ENCODE measurements at places on chromosomes 2 and 18. TPM values are rescaled to one million over a fixed set of nuclear protein-coding genes. Genes with fewer than 3 reads are reported as not detected.

The CCDC102B gene
- total RNA-seq, result 2.7 TPM

The PTH2R gene
- total RNA-seq, result not detected

The TACR1 gene
- total RNA-seq, result 0.25 TPM

DNA sequence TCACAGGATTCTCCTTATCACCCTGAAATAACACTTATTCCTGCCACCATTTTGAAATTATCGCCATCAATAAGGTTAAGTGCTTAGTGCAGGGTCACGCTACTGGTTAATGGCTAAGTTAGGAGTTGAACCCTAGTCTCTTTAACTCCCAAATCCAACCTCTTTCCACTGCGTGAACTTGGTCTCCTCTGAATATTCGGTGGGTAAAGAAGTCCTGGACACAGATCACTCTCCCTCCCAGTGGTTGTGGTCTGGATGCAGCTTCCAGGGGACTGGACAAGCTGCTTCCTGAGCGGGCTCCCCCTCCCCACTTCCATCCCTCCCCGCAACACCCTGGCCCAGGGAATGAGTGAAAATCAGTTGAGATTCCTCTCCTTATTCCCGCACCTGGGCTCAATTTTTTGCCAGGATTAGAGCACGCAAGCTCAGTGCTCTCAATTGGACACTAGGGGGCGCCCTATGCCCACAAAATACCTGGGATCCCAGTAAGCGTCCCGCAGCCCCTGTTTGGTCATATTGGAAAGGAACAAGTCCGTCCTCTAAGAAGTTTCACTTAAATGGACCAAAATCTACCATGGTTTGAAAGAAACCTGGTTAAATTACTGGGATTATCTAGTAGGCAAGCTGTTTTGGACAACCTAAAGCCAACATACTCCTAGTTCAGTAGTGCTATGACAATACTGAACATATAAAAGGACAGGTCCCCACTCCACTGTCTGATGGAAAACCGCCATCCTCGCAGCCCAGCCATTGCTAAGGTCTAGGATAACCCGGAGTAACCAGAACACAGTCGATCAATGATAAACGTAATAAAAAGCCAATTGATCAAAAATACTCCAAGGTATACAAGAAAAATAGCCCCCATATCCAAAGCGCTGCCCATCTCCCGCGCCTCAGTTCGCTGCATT is 40.4 kb downstream of the DHRS9 start:
- DNase-seq, result peak; percentile 63

DNA sequence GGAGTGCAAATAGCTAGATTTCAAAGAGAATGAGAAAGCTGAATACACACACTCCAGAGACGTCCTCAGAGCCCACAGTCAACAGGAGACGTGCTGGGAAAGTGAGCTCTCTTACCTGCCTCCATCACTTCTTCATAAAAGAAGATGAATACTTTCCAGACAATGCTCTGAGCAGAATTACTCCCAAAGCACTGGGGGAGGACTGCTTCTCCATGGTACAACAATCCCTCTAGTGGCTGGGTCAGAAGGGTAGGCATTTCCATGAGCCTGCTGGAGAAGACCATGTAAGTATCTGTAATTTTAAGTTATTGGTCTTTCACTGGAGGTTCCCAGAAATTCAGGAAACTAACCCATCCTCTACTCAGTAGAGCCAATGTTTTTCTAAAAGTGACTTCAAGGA is 190.3 kb downstream of the RBM43 start:
- DNase-seq, result peak; percentile 43

The TDRD15 gene
- total RNA-seq, result not detected

DNA sequence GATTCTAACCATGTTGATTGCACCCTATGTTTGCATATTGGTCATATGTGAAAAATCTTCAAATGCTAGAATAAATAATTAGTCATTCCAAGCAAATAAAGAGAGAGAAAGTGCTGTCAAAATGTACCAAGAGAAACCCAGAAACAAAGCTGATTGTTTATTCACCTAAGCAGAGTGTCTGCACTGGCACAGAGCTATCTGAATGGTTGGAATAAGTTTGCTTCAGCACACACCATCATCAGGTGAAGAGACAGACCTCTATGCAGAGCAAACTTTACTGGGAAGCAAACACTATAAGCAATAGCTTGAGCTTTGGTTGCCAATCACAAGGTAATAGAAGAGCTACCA is 25.4 kb downstream of the DSG4 start:
- DNase-seq, result no peak

DNA sequence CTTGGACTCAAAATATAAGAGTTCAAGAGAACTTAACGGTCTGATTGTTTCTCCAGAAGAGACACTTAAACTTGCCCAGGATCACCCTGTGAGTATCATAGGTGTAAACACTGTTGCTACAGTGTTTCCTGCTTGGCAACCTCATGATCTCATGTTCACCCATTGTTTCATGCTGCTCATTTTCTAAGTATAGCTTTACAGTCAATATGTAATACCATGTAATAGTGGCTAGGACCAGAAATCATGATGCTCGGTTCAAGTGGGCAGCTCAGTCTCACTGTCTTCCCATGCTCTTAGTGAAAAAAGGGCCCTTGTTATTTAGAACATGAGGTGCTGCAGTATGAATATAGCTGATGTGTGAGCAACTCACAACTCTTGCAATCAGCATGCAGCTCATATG is 157.5 kb downstream of the CERS6 start:
- DNase-seq, result no peak

DNA sequence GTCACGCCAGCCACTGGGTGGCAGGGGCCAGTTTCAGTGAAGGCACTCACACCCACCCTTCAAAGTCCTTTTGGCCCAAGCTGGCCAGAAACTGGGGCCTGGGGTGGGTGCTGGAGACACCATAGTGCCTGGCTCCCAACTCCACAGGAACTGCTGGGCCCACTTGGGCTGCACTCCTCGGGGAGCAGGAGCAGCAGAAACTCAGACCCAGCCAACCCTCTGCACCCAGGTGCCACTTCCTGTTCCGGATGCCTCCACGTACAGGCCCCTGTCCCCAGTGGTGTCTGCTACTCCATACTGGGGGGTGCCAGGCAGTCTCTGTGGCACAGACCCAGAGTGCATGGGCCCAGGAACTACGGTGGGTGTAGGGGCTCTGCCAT is 42.5 kb upstream of the ZNF519 start:
- DNase-seq, result no peak

The TGFA gene
- total RNA-seq, result 8.1 TPM
